ENCODE measurements at places on chromosomes 11 and 22.

- H3K4me1 ChIP-seq, result no peaks in the 10 kb centered on the region
- H3K4me3 ChIP-seq, result no peak overlapping the region
- no peak overlapping the region for H3K27ac ChIP-seq
- no peak for DNase-seq
- no peaks in the 10 kb centered on the region for H3K36me3 ChIP-seq
- peaks cover 8% of the 10 kb centered on the region for H3K27me3 ChIP-seq
These were observed 9.1 kb downstream of the MMP10 start for GRCh38 chr11:102771351-102771750.

GRCh38 chr11:92480499-92480898, 255.9 kb downstream of the FAT3 start:
- no peaks in the 10 kb centered on the region for H3K4me1 ChIP-seq
- no peaks in the 10 kb centered on the region for H3K36me3 ChIP-seq
- H3K27me3 ChIP-seq, result no peaks in the 10 kb centered on the region
- H3K27ac ChIP-seq, result no peak overlapping the region
- H3K4me3 ChIP-seq, result no peak overlapping the region

- H3K4me1 ChIP-seq, result peaks cover 30% of the 10 kb centered on the region
- H3K27ac ChIP-seq, result no peak overlapping the region
- H3K4me3 ChIP-seq, result no peak overlapping the region
- DNase-seq, result no peak
- no peaks in the 10 kb centered on the region for H3K27me3 ChIP-seq
These were observed 13.0 kb downstream of the JHY start for GRCh38 chr11:122895563-122895962.

DNA sequence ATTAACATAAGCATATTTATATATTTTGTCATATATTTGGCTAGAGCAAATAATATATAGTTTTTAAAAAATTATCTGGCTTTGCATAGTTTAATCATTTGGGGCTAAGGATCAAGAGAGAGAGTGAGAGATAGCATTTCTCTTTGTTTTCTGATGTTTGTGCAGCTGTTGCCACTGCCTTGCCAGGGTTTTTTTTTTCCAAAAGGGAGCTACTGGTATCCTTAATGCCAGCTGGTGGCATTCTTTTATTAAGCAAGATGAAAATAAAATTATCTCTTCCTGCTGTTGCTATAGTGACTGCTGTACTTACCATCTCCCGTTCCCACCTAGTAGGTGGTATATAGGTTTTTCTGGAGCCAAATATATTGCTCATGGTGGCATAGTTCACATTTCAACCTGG, 793.3 kb upstream of the ARHGAP42 start:
- H3K27ac ChIP-seq, result no peak overlapping the region
- no peaks in the 10 kb centered on the region for H3K4me1 ChIP-seq
- no peaks in the 10 kb centered on the region for H3K27me3 ChIP-seq
- no peak for DNase-seq
- H3K36me3 ChIP-seq, result no peaks in the 10 kb centered on the region

DNA sequence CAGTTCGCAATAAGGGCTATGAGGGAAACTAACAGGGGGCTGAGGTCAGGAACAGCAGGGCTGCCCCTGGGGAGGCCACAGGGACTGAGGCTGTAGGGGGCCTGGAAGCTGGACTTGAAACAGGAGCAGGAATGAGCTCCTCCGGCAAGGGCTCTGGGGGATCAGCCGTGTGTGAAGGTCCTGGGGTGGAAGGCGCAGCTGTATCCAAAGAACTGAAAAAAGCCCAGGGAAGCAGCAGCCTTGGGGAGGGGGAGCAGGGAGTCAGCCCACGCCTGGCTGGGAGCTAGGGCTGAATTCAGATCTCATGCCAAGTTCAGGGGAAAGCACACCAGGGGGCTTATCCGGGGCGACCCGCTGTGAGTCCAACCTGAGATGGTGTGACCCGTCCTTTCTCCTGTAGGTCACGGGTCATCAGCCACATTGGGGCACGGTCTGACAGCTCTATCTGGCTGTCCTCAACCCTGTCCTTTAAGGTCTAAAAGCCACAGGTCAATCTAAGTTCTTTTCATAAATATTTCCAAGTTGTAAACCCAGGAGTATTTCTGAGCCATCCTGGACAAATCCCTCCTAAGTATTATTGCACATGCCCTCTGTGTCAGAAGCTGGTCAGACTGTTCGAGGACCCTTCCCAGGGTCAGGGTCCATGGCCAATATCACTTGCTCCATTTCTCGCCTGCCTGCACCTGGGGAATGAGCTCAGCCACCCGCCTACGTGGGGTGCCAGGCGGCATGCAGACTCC, 18.0 kb downstream of the TP53AIP1 start:
- no peak for DNase-seq
- H3K36me3 ChIP-seq, result no peaks in the 10 kb centered on the region
- H3K27me3 ChIP-seq, result peaks cover 53% of the 10 kb centered on the region
- H3K4me1 ChIP-seq, result peaks cover 14% of the 10 kb centered on the region
- no peak overlapping the region for H3K4me3 ChIP-seq
- H3K27ac ChIP-seq, result no peak overlapping the region

GRCh38 chr11:123313262-123313661, 116.8 kb upstream of the GRAMD1B start:
- no peak for DNase-seq
- no peak overlapping the region for H3K27ac ChIP-seq
- no peak overlapping the region for H3K4me3 ChIP-seq
- H3K4me1 ChIP-seq, result peaks cover 18% of the 10 kb centered on the region
- H3K27me3 ChIP-seq, result peaks cover 22% of the 10 kb centered on the region

DNA sequence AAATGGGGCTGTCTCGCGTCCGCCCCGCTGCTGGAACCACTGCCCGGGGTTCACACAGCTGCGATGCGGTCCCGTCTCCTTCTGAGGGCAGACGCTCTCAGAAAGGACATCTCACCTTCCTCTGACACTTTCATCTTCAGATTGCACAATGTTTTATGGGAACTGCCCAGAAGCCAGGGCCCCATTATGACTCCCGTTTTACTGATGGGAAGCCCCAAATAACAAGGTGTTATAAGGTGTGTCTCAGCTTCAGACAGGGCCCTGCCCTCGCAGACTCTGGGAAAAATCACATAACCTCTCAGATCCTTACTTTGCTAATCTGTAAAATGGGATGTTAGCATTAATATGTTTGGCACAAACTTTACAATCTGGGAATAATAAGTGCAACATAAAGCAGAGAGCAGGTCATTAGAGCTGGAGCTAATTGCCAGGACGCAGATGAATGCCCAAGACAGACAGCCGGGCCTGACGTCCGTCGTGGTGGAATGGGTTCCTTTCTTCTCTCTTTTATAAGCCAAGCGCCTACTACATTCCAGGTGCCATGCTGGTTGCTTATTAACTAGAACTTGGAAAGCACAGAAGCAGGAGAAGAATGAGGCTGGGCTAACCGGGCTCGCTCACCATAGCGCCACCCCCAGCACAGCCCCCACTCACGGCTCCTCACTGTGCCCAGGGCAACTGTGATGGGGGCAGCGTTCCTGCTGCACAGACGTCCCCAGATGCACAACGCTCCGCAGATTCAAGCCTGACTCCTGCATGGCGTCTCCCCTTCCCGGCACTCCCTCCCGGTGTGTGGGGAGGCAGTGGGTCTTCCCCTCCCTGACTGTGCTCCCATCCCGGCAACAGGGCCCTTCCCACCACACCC, 43.8 kb downstream of the TRMU start:
- peaks cover 4% of the 10 kb centered on the region for H3K4me1 ChIP-seq
- H3K27me3 ChIP-seq, result peaks cover 6% of the 10 kb centered on the region

DNA sequence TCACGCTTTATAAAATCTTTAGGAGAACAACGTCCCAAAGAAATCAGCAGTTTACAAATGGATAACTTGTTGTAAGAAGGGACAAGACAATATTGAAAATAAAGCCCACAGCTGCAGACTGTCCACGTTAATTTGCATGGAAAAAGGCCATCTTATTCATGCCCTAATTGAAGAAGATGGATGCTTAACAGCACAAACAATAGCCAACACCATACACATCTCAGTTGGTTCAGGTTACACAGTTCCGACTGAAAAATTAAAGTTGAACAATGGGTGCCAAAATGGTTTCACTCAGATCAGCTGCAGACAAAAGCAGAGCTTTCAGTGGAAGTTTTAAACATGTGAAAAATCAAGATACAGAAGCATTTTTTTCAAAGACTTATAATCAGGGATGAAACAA, 314.2 kb downstream of the RAB38 start:
- no peaks in the 10 kb centered on the region for H3K27me3 ChIP-seq
- H3K36me3 ChIP-seq, result no peaks in the 10 kb centered on the region
- no peak overlapping the region for H3K4me3 ChIP-seq
- H3K4me1 ChIP-seq, result no peaks in the 10 kb centered on the region
- no peak overlapping the region for H3K27ac ChIP-seq

GRCh38 chr11:57314221-57314973, 10.4 kb downstream of the TNKS1BP1 start:
- no peak overlapping the region for H3K4me3 ChIP-seq
- H3K27me3 ChIP-seq, result peaks cover 4% of the 10 kb centered on the region
- H3K27ac ChIP-seq, result peak overlapping the region; percentile 33

DNA sequence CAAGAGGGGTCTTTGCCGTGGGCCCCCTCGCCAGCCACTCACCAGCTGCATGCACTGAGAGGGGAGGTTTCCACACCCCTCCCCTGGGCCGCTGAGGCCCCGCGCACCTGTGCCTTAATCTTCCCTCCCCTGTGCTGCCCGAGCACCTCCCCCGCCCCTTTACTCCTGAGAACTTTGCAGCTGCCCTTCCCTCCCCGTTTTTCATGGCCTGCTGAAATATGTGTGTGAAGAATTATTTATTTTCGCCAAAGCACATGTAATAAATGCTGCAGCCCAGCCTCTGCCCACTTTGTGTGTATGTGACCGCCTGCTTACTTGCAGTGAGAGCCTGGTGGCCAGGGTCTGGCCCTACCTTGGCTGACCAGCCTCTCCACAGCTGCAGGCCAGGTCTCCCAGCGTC, 2.8 kb upstream of the CRACR2B start:
- peaks cover 6% of the 10 kb centered on the region for H3K36me3 ChIP-seq
- H3K4me1 ChIP-seq, result peaks cover 10% of the 10 kb centered on the region
- no peak overlapping the region for H3K27ac ChIP-seq
- H3K4me3 ChIP-seq, result no peak overlapping the region
- peaks cover 15% of the 10 kb centered on the region for H3K27me3 ChIP-seq

DNA sequence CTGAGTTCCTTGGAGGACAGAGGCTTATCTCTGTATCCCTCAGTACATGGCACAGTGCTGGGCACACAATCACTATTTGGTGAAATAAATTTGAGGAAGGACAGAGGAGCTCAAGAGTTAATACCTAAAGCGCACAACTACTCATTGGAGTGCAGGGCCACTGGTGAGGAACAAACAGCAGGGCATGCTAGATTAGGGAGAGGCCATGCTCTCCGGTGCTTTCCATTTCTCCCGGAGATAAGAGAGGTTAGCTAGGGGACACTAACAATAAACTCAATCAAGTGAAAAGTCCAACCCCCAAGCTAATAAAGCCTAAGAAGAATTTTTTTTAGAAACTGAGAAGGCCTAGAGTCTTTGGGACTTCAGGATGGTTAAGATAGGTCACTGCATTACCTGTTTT, 29.1 kb downstream of the NFRKB start:
- no peaks in the 10 kb centered on the region for H3K27me3 ChIP-seq
- H3K36me3 ChIP-seq, result peaks cover 62% of the 10 kb centered on the region
- peaks cover 14% of the 10 kb centered on the region for H3K4me1 ChIP-seq
- H3K27ac ChIP-seq, result no peak overlapping the region

GRCh38 chr11:101885631-101886030, 29.2 kb upstream of the CEP126 start:
- no peaks in the 10 kb centered on the region for H3K36me3 ChIP-seq
- no peak overlapping the region for H3K27ac ChIP-seq
- H3K4me3 ChIP-seq, result no peak overlapping the region
- DNase-seq, result no peak

DNA sequence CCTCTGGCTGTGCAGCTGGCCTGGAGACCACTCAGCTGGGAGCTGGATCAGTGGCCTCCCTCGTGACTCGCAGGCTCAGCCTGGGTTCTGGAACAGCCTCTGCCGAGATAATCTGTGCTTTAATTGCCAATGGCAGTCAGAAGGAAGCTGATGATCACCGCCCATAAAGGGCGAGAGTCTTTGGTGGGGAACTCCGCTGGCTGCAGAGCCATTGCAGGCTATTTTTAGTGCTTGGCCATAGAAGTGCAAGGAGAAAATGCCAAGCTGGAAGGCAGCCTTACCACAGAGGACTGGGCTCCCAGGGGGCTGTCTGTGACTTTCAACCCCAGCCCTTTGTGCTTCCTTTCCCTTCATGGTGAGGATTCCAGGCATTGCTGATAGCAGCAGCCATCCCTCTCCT, 62.2 kb upstream of the TENM4 start:
- H3K27me3 ChIP-seq, result peaks cover 35% of the 10 kb centered on the region
- no peak for DNase-seq
- no peaks in the 10 kb centered on the region for H3K36me3 ChIP-seq
- H3K27ac ChIP-seq, result no peak overlapping the region
- H3K4me3 ChIP-seq, result no peak overlapping the region
- H3K4me1 ChIP-seq, result peaks cover 8% of the 10 kb centered on the region

DNA sequence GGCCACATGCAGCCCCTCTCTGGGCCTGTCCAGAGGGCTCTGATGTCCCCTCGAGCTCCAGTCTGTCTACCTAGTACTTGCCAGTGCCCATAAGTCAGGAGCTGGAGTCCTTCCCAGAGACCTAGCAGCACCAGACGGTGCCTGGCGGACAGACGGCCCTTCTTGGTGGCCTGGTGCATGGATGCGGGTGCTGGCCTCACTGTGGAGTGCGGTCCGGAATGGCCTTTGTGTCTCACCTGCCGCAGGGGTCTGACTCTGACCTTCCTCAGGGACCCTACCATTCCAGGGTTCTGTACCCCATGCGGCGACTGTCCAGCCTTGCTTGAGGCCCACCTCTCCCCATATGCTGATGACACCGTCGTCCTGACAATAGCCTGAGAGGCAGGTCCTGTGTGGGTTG, 29.4 kb upstream of the SMIM38 start:
- H3K36me3 ChIP-seq, result peaks cover 12% of the 10 kb centered on the region
- peaks cover 26% of the 10 kb centered on the region for H3K4me1 ChIP-seq
- DNase-seq, result no peak
- H3K27ac ChIP-seq, result no peak overlapping the region
- no peak overlapping the region for H3K4me3 ChIP-seq

DNA sequence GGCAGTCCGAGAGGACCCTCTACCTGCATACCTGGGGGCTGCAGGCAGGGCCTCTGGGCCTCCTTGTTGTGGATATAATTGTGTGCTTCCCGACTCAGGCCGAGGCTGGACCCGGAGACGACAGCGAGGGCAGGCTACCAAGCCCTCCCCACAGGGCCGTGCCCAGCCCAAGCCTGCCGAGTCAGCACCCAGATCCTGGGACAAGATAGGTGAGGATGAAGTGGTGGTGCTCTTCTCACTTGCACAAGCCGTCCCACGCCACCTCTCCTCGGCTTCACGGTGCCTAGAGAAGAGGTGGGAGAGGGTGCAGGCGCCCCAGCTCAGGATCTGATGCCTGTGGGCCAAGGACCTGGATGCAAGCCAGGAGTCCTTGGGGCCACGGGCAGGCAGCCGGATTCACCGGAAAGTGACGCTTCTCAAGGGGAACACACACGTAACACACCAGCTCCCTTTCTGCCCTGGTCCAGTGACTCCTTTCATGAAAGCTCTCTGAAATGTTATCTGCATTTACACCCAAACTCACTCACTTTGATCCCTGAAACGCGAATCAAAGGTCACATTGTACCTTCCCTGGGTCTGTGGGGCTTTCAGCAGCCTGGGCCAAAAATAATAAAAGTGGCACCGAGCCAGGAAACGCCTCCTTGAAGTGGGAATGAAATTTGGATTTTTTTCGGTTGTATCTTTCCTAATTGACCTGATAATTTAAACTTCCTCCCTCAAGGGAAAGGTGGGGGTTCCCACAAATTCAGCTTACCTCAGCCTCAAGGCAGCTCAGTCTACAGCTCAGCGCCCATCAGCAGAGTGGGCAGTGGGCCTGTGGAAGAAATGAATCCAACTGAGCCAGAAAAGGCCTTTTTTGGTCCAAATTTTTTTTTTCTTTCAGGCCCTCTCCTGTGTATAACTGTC, 1.1 kb upstream of the GNB1L start:
- peak overlapping the region; percentile 90 for H3K27ac ChIP-seq
- DNase-seq, result no peak
- peaks cover 32% of the 10 kb centered on the region for H3K4me1 ChIP-seq
